ENCODE measurements at places on chromosomes 2 and 18.

DNA sequence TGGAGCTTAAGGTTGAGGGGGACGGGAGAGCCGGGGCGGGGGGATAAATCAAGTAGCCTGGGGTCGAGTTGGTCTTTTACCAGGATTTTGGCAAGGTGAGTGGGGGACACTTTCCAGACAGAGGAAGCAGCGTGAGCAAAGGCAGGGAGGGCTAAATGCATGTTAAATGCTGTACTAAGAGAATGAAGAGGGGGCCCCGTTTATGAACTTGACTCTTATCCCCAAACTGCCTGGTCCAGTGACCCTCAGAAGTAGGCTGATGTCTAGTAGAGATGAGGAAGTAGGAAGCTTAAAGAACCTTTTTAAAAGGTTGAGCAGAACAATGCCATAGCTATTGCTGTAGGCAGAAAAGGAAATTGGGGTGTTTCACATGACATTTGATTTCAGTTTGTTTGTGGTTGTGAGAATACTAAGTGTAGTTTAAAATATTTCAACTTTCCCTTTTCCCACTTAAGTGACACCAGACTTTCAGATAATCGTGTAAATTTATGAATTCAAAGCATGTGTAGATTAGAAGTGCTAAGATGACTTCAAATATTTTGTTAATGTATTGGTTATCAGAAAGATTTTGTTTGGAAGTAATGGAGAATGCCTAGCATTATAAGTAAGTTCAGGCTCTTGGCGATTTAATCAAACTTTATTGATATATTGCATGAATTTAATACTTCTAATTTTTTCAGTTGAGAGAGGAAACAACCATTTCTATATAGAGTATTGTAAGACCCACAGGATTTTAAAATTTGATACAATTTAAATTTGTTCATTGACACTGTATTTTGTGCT is 1.8 kb downstream of the REL start:
- H3K4me3 ChIP-seq, result peak overlapping the region; percentile 41
- H3K27ac ChIP-seq, result peak overlapping the region; percentile 100
- H3K4me1 ChIP-seq, result peaks cover 26% of the 10 kb centered on the region
- peak; percentile 39 for DNase-seq

- DNase-seq, result no peak
- no peak overlapping the region for H3K27ac ChIP-seq
- H3K4me1 ChIP-seq, result peaks cover 7% of the 10 kb centered on the region
- H3K27me3 ChIP-seq, result no peaks in the 10 kb centered on the region
- no peak overlapping the region for H3K4me3 ChIP-seq
Measured at GRCh38 chr2:46498681-46499080, 19.3 kb downstream of the TMEM247 start.

GRCh38 chr2:32168513-32168912 is 2.8 kb downstream of the SLC30A6 start:
- H3K27me3 ChIP-seq, result no peaks in the 10 kb centered on the region
- DNase-seq, result no peak
- H3K4me3 ChIP-seq, result no peak overlapping the region

GRCh38 chr18:79523736-79524180 is 128.0 kb downstream of the NFATC1 start:
- no peak for DNase-seq
- H3K4me3 ChIP-seq, result no peak overlapping the region
- H3K27me3 ChIP-seq, result no peaks in the 10 kb centered on the region
- H3K27ac ChIP-seq, result no peak overlapping the region
- no peaks in the 10 kb centered on the region for H3K4me1 ChIP-seq

DNA sequence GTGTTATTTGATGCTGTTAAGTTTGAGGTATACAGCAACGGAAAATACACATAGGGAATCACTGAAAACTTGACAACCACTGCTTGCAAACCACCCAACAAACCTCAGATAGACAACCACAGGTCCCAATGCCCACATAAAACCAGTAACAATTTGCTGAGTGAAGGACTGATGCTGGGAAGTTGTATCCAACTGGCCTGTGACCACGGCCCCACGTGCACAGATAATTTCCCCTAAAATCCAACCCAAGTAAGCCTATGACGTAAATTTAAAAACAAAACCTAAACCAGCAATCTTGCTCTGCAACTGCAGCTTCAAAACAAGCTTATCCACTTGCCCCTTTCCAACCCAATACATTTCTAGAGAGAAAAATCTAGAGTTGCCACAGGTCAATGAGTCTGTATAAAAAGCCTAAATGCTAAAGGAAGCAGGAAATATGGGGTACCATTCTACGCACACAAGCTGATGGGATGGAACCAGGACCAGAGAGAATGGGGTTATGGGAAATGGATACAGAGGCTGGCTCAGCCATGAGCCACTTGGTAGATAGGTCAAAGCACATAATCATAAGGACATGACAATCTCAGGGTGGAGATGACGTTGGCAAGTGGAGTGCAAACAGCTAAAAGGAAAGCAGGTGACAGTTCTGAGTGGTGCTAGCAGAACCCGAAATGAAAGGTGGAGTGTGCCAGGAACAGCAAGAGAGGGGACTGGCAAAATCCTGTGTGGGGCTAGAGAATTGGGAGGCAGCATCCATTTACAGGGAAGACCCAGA is 27.8 kb upstream of the CREB1 start:
- H3K27ac ChIP-seq, result no peak overlapping the region
- H3K4me3 ChIP-seq, result no peak overlapping the region
- H3K36me3 ChIP-seq, result no peaks in the 10 kb centered on the region

DNA sequence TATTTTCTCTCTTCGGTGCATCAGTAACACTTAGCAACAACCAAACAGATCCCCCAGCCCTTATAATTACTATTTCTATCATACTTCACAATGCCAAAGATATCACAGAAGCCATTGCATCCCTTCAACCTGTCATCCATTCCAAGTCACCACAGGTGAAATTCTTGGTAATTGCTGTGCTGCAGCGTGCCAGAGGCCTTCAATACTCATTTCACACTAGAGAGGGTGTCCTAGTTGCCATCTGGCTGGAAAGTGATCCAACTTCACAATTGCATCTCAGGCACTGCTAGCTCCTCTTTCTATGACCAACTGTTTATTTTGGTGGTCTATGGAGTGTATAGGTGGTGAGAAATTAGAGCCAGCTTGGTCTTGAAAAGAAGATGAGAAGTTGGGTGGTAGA is 131.2 kb downstream of the NUP35 start:
- H3K36me3 ChIP-seq, result no peaks in the 10 kb centered on the region
- no peaks in the 10 kb centered on the region for H3K27me3 ChIP-seq
- H3K4me3 ChIP-seq, result no peak overlapping the region
- no peaks in the 10 kb centered on the region for H3K4me1 ChIP-seq

DNA sequence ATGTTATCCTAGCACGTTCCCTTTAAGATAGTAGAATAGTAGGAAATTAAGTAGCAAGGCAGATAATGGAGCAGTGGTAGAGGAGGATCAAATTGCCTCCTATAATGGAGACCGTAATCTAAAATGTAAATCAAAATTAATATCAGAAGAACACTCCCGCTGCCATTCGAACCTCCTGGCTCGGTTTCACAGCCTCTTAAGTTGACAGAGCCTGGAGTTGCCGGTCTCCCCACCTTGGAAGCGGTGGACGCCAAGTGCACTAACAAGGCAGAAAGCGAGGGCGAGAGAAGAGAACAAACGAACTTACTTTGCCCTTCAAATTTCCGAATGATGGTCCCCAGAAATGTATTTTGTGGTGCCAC is 450 bp downstream of the KCNH7 start:
- no peaks in the 10 kb centered on the region for H3K27me3 ChIP-seq
- H3K4me3 ChIP-seq, result no peak overlapping the region
- no peak overlapping the region for H3K27ac ChIP-seq
- peaks cover 4% of the 10 kb centered on the region for H3K4me1 ChIP-seq

DNA sequence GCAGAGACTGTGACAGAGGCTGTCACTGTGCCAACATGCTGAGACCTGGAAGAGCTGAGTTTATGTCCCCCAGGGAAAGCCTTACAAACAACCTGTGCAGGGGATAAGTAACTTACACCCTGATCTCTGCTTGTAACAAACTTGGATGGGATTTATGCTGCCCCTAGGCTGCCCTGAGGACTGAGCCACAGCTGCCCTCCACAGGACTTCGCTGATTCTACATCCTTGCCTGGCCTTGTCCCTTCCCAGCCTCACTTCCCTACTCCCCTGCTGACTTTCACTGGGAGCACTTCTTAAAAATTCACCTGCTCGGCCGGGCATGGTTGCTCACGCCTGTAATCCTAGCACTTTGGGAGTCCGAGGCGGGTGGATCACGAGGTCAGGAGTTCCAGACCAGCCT is 45.9 kb upstream of the ASAP2 start:
- no peaks in the 10 kb centered on the region for H3K36me3 ChIP-seq
- no peak overlapping the region for H3K4me3 ChIP-seq
- no peak overlapping the region for H3K27ac ChIP-seq
- H3K27me3 ChIP-seq, result no peaks in the 10 kb centered on the region

- no peak overlapping the region for H3K4me3 ChIP-seq
- no peak overlapping the region for H3K27ac ChIP-seq
- H3K36me3 ChIP-seq, result no peaks in the 10 kb centered on the region
- no peaks in the 10 kb centered on the region for H3K27me3 ChIP-seq
- no peaks in the 10 kb centered on the region for H3K4me1 ChIP-seq
Measured at GRCh38 chr2:20397811-20398447, 47.3 kb upstream of the PUM2 start.

GRCh38 chr2:8495189-8495989 is 186.5 kb upstream of the ID2 start:
- H3K27me3 ChIP-seq, result no peaks in the 10 kb centered on the region
- H3K4me3 ChIP-seq, result no peak overlapping the region
- H3K36me3 ChIP-seq, result no peaks in the 10 kb centered on the region
- H3K27ac ChIP-seq, result no peak overlapping the region

GRCh38 chr18:61239051-61239450 is 94.2 kb upstream of the CDH20 start:
- no peak overlapping the region for H3K27ac ChIP-seq
- H3K4me1 ChIP-seq, result no peaks in the 10 kb centered on the region
- H3K27me3 ChIP-seq, result no peaks in the 10 kb centered on the region
- DNase-seq, result no peak
- H3K4me3 ChIP-seq, result no peak overlapping the region
- no peaks in the 10 kb centered on the region for H3K36me3 ChIP-seq

GRCh38 chr2:196437626-196438025 is 201.9 kb upstream of the CCDC150 start:
- no peaks in the 10 kb centered on the region for H3K4me1 ChIP-seq
- H3K27ac ChIP-seq, result no peak overlapping the region
- no peaks in the 10 kb centered on the region for H3K27me3 ChIP-seq
- H3K36me3 ChIP-seq, result no peaks in the 10 kb centered on the region
- no peak for DNase-seq

DNA sequence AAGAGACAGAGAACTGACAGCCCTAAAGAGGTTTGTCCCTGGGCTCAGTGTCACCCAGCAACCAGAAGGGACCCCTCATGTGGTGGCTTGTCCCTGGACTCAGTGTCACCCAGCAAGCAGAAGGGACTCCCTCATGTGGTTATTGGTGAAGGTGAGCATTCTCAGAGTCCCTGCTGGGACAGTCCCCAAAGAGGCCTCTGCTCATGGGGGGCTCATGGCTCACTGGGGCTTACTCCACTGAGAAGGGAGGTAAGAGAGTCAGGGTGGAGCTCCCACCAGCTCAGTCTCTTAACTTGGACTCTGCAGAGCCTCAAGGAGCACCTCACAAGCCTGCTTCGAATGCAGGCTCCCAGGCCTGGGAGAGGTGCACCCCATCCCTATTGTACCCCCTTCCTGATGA is 145.2 kb upstream of the COPS8 start:
- no peaks in the 10 kb centered on the region for H3K36me3 ChIP-seq
- no peak overlapping the region for H3K27ac ChIP-seq
- DNase-seq, result no peak
- H3K27me3 ChIP-seq, result no peaks in the 10 kb centered on the region
- no peaks in the 10 kb centered on the region for H3K4me1 ChIP-seq
- H3K4me3 ChIP-seq, result no peak overlapping the region

- no peaks in the 10 kb centered on the region for H3K4me1 ChIP-seq
- no peaks in the 10 kb centered on the region for H3K27me3 ChIP-seq
- DNase-seq, result peak; percentile 34
- H3K4me3 ChIP-seq, result no peak overlapping the region
- no peaks in the 10 kb centered on the region for H3K36me3 ChIP-seq
- H3K27ac ChIP-seq, result no peak overlapping the region
Measured at GRCh38 chr2:134466141-134466540, 212.3 kb downstream of the MGAT5 start.

- H3K4me1 ChIP-seq, result peaks cover 24% of the 10 kb centered on the region
- H3K4me3 ChIP-seq, result peak overlapping the region; percentile 92
- DNase-seq, result no peak
- no peaks in the 10 kb centered on the region for H3K36me3 ChIP-seq
- peak overlapping the region; percentile 91 for H3K27ac ChIP-seq
Measured at GRCh38 chr2:84972207-84972783, 1.3 kb downstream of the KCMF1 start.

- H3K4me3 ChIP-seq, result no peak overlapping the region
- H3K36me3 ChIP-seq, result no peaks in the 10 kb centered on the region
- H3K27me3 ChIP-seq, result no peaks in the 10 kb centered on the region
- DNase-seq, result no peak
Measured at GRCh38 chr2:5788447-5788846, 96.3 kb downstream of the SOX11 start.

GRCh38 chr2:41621095-41621494 is 426.7 kb upstream of the PKDCC start:
- H3K27ac ChIP-seq, result no peak overlapping the region
- H3K4me1 ChIP-seq, result no peaks in the 10 kb centered on the region
- no peak for DNase-seq

DNA sequence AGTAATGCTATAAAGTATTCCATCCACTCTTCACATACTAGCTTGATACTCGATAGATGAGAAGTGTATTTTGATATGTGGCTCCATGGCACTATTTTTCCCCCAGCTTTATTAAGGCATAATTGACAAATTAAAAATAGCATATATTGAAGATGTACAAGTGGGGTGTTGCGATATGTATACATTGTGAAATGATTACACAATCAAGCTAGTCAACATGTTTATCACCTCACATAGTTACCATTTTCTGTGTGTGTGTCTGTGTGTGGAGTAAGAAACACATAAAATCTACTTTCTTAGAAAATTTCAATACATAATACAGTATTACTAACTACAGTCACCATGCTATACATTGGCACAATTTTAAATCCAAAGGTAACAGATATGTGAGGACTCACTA is 82.5 kb upstream of the MYT1L start:
- H3K27ac ChIP-seq, result no peak overlapping the region
- no peak for DNase-seq
- no peaks in the 10 kb centered on the region for H3K36me3 ChIP-seq
- H3K4me3 ChIP-seq, result no peak overlapping the region
- no peaks in the 10 kb centered on the region for H3K27me3 ChIP-seq

- no peak for DNase-seq
- peak overlapping the region; percentile 71 for H3K4me3 ChIP-seq
- H3K27ac ChIP-seq, result peak overlapping the region; percentile 94
- H3K27me3 ChIP-seq, result no peaks in the 10 kb centered on the region
- H3K36me3 ChIP-seq, result no peaks in the 10 kb centered on the region
Measured at GRCh38 chr2:190344276-190344827, 963 bp downstream of the INPP1 start.

DNA sequence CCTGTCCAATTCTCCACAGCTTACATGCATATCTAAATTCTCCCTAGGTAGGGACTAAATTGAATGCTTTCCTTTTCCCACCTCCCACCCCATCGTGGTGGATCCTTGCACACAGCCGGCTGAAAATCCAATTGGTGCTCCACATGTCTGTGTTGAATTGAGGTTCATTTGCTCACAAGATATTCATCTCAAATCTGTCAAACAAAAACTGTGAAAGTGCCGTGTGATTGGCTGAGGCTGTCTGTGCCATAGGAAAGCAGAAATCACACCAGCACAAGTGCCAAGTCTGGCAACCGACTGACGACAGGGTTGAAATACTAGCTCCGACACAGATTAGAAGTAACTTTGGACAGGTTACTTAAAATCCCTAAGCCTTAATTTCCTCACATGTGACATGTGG is 823.3 kb downstream of the TDRD15 start:
- H3K27me3 ChIP-seq, result no peaks in the 10 kb centered on the region
- H3K4me1 ChIP-seq, result no peaks in the 10 kb centered on the region
- no peak for DNase-seq
- H3K27ac ChIP-seq, result no peak overlapping the region
